ENCODE measurements at places on chromosomes 3 and 15.

DNA sequence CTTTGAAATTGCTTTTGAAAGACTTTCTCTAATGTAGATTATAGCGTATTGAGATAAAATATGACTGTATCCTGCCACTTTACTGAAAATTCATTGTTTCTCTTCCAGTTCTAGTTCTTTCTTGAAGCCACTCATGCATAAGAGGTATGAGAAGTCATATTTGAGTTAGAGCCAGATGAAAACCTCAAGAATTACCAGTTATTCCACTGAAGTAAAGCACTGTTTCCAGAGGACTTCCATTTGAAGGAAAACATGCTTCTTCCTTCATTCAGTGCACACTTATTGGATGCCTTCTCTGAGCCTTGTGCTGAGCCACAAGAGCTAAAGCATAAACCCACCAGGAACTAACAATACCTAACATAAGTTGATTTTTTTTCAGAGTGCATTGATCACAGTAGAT lies 513.4 kb downstream of the ZNF385D start:
- no peak for DNase-seq

DNA sequence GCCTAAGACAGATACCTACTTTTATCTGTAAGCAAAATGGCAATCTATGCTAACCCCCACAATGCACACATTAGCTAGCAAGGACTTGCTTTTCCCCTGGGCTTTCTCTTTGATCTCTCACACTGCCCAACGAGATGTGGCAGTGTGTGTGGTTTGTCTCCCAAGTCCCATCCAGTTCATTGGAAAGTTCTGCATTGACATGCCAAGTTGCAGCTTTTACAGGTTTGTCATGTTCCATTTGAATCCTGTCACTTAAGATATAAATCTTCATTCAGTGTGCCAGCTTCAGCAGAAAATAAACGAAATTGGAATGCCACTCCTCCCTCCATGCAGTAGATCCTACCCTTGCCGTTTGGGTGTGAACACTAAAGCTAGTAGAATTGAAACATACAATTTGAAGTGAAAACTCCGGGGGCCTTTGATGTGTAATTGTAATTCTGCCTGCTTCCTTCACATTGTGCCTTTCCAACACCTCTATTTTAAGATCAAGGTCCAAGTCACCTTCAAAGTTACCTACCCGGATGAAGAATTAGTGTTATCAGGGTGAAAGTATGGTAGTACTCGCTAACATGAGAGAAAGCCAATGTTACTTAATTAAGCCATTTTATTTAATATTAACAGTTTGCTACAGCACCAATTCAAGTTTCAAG lies 130.9 kb upstream of the BHLHE40 start:
- no peak for DNase-seq

DNA sequence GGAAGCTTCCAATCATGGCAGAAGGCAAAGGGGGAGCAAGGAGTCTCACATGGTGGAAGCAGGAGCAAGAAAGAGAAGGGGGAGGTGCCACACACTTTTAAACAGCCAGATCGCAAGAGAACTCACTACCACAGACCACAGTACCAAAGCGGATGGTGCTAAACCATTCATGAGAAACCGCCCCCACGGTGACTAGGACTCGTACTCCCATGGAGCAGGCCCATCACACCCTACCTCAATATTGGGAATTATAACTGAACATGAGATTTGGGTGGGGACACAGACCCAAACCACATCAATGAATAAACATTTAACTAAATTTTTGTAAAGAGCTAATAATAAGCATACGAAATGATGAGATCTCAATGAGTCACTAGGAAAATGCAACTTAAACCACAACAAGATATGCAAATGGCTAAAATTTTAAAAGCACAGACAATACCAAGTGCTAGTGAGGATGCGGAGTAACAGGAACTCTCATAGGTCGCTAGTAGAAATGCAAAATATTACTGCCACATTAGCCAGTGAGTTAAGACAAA lies 10.0 kb downstream of the MRPS25 start:
- DNase-seq, result no peak

- no peak for DNase-seq
Observed at GRCh38 chr3:24167429-24167828, 222.3 kb downstream of the NR1D2 start.

DNA sequence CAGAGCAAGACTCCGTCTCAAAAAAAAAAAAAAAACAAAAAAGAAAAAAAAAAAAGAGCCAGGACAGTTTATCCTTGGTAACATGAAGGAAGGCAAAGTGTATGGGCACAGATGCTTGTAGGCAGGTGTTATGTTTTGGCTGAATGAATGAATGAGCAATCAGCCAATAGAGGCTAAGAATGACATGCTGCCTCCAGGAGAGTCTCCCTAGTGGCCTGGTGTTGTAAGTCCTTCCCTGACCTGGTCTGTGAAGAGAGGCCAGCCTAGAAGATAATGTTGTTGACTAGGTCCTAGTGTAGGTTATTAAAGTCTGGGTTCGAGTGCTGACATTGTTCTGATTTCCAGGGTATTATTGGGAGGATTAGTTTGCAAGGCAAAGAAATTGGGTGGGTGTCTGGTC lies 24.9 kb downstream of the GYG1 start:
- DNase-seq, result no peak

GRCh38 chr15:61879219-61879618 lies 181.0 kb downstream of the VPS13C start:
- DNase-seq, result peak; percentile 95

- no peak for DNase-seq
Observed at GRCh38 chr3:126050050-126050392, 33.9 kb downstream of the SLC41A3 start.

GRCh38 chr15:38666865-38667510 lies 102.4 kb upstream of the RASGRP1 start:
- DNase-seq, result no peak

Measured in NCI-H1105 (cell line).